ENCODE measurements at places on chromosomes 7 and 10.

- no peak for DNase-seq
These were observed 132.7 kb upstream of the CXCL12 start for GRCh38 chr10:44517635-44518034.

GRCh38 chr10:3950676-3951275 lies 165.8 kb upstream of the KLF6 start:
- DNase-seq: no peak

- no peak for DNase-seq
These were observed 426.4 kb downstream of the ACTR3B start for GRCh38 chr7:153185936-153186335.

DNA sequence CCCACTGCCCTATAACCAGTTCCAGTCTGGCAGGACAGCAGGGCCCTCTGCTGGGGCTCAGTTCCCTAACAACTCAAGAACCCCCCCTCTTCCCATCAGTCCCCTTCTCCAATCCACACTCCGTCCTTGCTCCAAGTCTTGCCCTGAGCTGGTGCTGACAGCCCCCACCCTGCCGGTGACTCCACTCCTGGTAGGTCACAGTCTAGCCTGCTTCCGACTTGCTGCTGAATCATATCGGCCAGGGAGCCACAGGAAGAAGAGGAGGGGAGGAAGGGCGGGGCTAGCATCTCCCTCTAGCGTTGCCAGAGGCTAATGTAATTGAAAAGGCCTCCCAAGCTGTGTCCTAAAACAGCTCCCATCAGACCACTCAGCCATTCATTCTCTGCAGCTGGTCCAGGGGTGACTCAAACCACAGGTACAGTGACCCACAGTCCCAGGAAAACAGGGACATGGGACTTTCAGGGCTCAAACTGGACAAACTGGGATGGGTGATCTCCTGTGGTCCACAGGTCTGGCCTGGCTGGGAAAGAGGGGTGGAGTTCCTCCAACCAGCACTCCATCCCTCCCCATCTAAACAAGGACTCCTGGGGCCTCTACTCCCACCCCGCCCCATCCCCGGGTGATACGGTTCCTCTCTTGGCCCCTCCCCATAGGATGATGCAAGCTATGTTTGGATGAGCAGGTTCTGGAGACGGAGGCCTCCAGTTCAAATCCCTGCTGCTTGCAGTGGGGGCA lies 158.8 kb downstream of the SH3PXD2A start:
- peak; percentile 72 for DNase-seq

DNA sequence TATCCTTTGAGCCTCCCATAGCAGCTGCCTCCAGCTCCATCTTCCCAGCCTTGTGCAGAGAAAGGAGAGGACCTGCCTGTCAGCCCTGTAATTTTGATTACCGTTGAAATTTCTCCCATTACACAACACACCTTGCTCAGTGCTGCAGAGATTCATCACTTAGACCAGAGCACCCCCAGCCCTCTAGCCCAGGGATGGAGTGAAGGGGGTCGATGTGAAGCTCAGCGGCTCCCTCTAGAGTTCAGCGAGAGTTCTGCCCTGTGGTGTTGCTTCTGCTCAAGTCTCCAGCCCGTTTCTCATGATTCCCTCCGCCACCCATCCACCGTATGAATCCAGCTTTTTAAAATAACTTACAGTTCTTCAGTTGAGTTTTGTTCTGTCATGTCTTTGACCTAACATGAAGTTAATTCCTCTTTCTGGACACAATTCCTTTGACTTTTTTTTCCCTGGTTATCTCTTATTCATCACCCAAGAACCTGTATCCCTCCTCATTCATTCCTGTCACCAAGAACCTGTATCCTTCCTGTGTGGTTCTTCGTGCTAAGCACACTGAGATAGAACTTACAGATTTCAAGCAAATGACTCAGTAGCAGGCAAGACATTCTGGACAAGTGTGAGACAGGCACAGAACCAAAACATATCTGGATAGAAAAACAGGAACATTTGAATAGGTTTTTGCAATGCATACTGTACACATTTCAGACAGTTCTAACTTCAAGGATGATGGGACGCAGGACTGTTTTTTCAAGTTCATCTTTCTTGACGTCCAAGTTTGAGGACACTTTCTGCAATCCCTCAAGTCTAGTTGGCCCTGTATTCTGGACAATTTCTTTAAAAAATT lies 35.0 kb upstream of the ZNF32 start:
- no peak for DNase-seq

GRCh38 chr7:36208426-36208825 lies 55.4 kb downstream of the EEPD1 start:
- no peak for DNase-seq

- DNase-seq: no peak
These were observed 138.1 kb upstream of the EFCAB10 start for GRCh38 chr7:105719395-105719794.

DNA sequence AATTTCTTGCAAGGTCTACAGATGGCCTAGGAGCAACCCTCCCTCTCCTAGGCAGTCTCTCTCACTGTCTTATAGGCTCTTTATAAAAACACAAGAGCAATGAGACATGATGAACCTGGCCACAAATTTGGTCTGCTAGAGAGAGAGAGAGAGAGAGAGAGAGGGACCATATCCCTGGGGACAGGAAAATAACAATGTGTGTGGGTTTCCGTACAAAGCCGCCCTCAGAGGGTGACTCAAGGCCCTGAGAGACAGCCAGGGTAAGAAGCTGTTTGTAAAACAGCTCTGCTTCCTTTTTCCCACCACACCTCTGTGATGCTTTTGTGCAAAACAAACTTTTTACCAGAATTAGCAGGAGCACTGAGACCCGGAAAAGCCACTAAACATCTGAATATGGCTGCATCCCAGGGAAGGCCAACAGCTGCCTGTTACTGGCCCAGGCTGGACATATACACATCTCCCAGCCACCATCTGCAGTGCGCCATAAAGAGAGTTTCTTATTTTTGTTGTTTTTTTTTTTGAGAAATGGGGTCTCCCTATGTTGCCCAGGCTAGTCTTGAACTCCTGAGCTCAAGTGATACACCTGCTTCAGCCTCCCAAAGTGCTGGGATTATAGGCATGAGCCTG lies 18.4 kb downstream of the GIMAP5 start:
- peak; percentile 69 for DNase-seq

DNA sequence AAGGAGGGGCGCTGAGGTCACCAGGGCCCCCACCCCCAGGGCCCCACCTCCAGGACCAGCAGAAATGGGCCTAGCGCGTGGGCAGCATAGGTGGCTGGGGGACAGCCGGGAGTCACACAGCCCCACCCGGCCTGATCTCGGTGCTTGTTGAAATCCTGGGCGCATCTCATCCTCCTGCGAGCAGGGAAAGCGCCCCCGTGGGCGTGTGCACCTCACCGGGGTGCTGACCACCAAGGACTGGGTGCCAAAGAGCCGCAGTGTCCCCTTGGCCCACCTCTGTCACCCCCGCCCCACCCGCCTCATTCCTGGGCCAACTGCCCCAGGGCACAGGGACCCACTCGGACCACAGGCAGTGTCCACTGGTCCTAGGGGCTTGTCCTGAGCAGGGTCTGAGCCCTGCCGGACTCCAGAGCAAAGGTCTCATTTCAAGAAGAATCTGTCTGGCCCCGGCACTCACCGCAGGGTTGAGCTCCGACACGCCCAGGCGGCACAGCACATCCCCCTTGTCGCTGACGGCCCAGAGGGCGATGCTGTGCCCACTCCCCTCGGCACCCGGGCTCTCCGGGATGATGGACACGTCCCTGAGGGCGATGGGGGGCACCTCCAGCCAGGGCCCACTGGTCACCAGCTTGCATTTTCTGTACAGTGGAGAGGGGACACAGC lies 11.4 kb downstream of the BHLHA15 start:
- peak; percentile 8 for DNase-seq

GRCh38 chr7:55509322-55509721 lies 63.0 kb downstream of the VOPP1 start:
- DNase-seq: no peak

- DNase-seq: no peak
These were observed 17.7 kb downstream of the COBL start for GRCh38 chr7:51298912-51299311.

- DNase-seq: no peak
These were observed 21.3 kb downstream of the VOPP1 start for GRCh38 chr7:55550841-55551537.

- DNase-seq: no peak
These were observed 198.0 kb downstream of the CSTF2T start for GRCh38 chr10:51501396-51501795.

GRCh38 chr10:132383101-132383500 lies 13.9 kb upstream of the PWWP2B start:
- no peak for DNase-seq

DNA sequence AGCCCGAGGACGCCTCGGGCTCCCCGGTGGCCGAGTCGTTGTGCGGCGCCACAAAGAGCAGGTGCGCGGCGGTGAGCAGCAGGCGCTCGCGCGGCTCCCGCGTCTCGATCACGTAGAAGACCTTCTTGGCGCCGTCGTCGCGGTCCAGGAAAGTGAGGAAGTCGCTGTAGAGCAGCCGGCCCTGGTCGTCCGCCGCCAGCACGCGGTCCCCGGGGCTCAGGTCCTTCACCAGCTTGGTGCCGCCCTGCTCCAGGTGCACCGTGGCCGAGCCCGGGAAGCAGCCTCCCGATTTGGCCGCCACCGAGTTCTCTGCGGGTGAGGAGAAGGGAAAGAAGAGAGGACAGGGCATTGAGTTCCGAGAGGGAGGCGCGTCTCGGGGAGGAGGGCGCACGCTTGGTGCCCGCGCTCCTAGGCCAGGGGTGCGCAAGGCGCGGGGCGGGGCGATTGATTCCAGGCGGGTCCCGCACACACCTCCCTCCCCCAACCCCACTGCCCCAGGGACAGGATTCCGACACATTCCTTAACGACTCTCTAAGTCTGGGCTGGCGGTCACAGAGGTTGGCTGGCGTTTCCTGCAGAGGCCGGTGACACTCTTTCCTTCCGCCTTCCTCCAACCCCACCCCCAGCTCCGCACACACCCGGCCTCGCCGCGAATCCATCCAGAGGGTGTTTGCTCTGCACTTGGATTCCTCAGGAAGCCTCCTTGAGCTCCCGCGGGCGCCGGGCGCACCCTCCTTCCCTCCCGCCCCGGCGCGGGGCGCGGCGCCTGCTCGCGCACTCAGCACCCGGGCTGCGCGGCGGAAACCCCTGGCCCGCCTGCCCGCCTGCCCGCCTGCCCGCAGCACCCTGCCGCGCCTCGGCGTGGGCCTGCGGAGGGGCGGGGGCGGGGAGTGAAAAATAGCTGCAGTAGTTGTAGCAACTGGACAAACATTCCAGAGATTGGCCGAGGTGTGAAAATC lies 8.6 kb downstream of the SHH start:
- DNase-seq: no peak

DNA sequence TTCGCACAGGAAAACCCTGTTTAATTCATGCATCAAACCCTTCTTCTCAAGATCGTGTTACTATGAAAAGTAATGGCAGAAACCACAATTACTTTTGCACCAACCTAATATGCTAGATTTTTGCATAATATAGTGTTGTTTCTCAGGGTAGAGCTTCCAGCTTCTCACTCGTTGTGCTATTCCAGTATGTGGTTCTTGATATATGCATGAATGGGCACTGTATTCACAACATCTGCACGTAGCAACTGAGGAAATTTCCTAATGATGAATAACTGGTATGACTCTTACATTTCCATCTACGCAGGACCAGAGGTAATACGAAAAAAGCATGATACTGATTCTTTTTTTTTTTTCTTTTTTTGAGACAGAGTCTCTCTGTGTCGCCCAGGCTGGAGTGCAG lies 326.6 kb upstream of the GALNT17 start:
- DNase-seq: no peak

GRCh38 chr10:69239136-69239535 lies 19.0 kb downstream of the HKDC1 start:
- no peak for DNase-seq

DNA sequence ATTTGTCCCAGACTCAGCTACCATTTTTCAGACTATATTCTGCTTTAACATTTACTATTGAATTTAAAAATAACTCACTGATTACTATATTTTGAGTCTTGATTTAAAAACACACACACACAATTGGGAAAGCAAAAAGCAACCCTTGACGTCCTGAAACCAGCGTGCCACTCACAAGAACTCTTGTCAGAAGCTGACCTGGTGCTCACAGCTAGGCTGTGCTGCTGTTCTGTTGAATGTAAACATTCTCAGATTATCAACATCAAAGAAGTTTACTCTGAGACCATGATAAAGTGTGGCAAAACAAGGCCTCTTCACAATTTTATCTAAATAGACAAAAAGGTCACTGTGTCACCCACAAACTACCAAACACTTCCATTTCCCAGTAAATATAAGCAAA lies 62.6 kb upstream of the CACNA2D1 start:
- DNase-seq: no peak

DNA sequence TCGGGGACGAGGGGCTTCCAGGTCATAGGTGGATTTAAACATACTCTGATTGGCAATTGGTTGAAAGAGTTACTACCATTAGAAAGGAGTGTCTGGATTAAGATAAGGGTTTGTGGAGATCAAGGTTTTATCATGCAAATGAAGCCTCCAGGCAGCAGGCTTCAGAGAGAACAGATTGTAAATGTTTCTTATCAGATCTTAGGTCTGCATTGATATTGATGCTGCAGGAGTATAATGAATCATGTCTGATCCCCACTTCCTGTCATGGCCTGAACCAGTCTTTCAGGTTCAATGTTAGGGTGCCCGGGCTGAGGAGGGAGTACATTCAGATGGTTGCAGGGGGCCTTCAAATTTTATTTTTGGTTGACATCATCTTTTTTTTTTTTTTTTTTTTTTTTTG lies 51.4 kb downstream of the SH3PXD2A start:
- no peak for DNase-seq

DNA sequence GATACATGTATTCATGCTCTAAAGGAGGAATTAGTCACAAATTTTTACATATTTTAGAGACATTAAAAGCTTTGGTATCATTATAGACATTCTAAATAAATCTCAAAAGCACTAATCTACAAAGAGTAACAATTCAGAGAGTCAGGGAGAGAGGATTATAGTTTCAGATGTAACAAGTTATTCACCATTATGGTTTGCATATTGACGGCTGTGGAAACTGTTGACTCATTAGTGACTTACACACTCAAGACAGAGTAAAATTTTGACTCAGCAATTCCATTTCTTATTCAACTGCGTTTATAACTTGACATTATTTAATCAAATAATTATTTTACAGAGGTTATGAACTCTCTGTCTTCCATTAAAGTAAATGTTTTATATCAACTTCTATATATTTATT lies 95.4 kb upstream of the SEMA3C start:
- DNase-seq: no peak

DNA sequence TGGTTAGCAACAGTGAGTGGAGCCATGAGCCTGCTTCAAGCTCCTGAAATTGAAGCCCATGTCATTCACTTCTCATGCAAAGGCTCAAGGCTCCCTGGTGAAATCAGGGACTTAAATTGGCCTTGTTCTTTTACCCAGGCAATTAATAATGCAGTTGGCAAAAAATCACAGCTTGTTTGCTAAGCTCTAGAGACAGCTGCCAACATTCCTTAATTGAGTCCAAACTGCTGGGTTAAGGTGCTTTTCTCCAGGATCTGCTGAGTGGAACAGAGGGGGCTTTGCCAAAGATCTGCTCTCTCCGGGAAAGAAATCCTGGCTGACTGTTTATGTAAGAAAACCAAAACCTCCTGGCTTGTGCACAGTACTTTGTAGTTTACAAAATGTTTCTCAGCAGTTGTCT lies 257.6 kb upstream of the GHITM start:
- no peak for DNase-seq

- DNase-seq: no peak
These were observed 24.1 kb downstream of the SSMEM1 start for GRCh38 chr7:130231792-130232191.

GRCh38 chr7:30406664-30407425 lies 71.7 kb downstream of the NOD1 start:
- DNase-seq: no peak

- no peak for DNase-seq
These were observed 102.1 kb downstream of the POLL start for GRCh38 chr10:101485681-101486554.

GRCh38 chr7:137669706-137670105 lies 177.1 kb downstream of the DGKI start:
- DNase-seq: no peak
